Hypothalamus (tissue), 51 donors: ENCODE measurements at places on chromosomes 13 and 19.

DNA sequence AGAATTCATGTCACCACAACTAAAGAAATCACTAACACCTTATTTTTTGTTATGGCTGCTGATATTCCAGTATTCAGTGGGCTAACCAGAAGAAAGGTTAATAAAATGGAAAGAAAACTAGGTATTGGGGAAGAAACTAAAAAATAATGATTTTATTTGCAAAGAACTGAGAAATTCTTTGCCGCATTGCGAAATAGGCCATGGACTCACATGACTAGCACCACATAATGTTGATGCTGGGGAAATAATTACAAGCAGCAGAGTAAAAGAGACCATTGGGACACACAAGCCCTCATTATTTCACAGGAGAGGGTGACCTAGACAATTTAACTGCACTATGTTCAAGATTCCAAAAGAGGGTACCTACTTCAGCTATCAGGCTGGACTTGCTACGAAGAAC, 1411.5 kb downstream of the SLITRK5 start:
- DNase-seq: no peak

- no peak for DNase-seq
Observed at GRCh38 chr13:42548731-42549551, 25.0 kb upstream of the TNFSF11 start.

DNA sequence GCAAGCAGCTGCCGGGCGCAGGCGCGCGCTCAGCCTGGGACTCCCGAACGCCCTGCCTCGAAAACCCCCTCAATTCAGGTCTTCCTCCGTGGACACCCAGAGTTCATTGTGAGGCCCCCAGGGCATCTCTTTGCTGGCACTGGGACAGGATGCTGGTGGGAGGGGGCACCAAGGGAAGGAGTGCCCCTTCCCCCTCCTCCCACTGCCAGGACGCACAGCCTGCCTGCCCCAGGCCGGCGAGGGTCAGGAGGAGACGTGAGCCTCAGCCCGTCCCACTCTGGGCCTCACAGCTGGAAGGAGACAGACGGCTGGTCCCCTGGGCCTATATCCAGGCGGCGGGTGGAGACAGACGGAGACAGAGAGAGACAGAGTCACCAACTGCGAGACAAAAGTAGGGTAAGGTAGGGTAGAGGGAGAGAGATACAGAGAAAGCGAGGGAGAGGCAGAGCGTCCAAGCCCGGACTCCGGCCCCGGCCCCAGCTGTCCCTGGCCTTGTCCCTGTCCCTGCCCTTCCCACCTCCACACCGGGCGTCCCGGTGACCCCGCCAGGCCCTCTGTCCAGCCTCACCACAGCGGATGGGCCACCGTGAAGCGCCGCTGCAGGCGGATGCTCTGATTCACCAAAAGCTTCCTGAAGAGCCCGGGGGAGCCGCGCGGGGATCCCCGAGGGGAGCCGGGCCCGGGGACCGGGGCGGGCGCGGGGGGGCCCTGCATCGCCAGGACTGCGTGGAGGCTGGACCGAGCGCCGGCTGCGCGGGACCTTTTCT, at the start of gene PDE4C:
Gene PDE4C, minus strand, starts transcription at position 737 of the 767 bp plus-strand sequence. Its CDS starts 23 bp downstream, at position 714.
- DNase-seq: no peak

GRCh38 chr19:1284979-1285736, 515 bp upstream of the EFNA2 start:
- no peak for DNase-seq

- DNase-seq: no peak
Observed at GRCh38 chr13:50898338-50898737, 11.3 kb upstream of the RNASEH2B start.

GRCh38 chr13:109436055-109436622, 350.2 kb downstream of the IRS2 start:
- no peak for DNase-seq

- no peak for DNase-seq
Observed at GRCh38 chr19:47658431-47659348, 49.8 kb downstream of the BICRA start.

GRCh38 chr19:35963514-35963913, 27.3 kb downstream of the LRFN3 start:
- DNase-seq: no peak
